ENCODE measurements at places on chromosomes 16 and 17.
A peak's percentile ranks its signal among the peaks of the same experiment; 100 is the strongest.

- DNase-seq = no peak
Measured at GRCh38 chr17:13729466-13730134, 127.9 kb upstream of the HS3ST3A1 start.

DNA sequence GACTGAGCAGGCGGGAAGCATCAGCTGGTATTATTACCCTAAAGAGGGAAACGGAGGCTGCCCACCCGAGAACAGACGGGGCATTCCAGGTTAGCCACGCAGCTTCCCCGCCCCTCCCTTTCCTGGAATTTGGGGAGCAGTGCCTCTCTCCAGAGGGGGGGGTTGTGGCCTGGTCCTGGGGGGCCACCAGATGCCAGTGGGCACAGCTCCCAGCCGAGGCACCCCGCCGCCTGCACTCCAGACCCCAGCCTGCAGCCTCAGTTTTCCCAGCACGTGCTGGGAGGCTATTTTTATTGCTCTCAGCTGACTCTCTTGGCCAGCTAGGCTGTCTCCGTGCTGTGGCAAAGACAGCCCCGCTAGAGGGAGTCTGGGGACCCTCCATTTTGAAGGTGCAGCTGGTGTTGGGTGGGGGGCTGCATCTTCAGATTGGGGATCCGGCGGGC lies 62.7 kb upstream of the GSE1 start:
- DNase-seq = no peak

GRCh38 chr17:2158396-2158780 lies 103.5 kb downstream of the HIC1 start:
- DNase-seq = no peak

DNA sequence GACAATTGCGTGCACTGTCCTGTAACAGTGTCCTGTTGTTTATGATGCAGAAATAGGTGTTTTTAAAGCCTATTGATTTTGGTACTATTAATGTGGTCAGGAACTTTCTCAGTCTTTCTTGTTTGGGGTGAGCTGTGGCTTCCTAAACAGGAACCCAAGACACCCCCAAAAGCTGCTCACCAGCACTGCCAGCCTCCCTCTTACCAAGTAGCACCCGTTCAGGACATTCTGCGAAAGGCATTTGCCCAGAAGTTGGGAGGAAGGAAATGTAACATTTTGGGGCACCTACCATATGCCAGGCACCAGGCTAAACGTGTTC lies 21.6 kb upstream of the STH start:
- DNase-seq = no peak

- DNase-seq = peak; percentile 96
Measured at GRCh38 chr17:996554-997344, at the start of gene TIMM22. TIMM22 (plus strand) TSS chr17:997129; CDS start chr17:997143, 14 bp downstream.

DNA sequence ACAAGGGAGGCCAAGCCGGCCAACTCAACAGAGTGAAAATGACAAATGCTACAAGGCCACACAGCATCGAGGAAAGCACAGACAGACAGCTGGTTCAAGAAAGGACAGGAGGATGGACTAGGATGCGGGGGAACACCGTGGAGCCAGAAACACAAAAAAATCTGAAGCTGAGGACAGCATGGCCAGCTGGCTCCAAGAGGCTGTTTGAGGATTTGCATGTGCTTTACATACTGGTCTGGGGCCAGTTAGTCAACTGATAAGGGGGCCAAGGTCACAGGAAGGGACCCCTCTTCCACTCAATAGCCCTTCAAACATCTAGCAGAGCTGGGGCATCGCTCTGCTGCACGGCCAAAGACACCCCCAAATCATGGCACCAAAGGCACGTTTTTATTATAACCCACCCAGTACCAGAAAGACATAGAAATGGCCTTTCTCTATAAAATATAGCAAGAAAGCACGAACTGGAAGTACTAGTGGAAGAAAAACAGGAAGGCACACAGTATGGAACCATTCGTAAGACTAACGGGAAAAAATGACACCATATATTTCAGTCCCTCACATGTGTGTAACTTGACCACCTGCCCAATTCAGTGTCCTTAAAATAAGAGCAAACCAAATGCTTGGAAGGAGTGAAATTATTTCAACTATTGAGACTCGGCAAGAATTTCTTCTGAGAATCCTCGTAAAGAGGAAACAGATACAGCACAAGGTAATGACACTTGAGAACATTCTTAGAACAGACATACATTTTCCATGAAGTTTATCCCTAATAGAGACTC lies 7.8 kb upstream of the SRL start:
- DNase-seq = no peak

- DNase-seq = no peak
Measured at GRCh38 chr17:20968913-20969616, 73.7 kb downstream of the USP22 start.

GRCh38 chr16:50596762-50597450 lies 48.7 kb downstream of the NKD1 start:
- DNase-seq = peak; percentile 30

- DNase-seq = peak; percentile 44
Measured at GRCh38 chr17:75478508-75478907, 22.1 kb downstream of the TMEM94 start.

- no peak for DNase-seq
Measured at GRCh38 chr16:49969091-49970030, 55.7 kb upstream of the CNEP1R1 start.

- peak; percentile 59 for DNase-seq
Measured at GRCh38 chr17:57548421-57549410, 196.4 kb downstream of the CCDC182 start.

- peak; percentile 54 for DNase-seq
Measured at GRCh38 chr17:82384051-82384729, 12.6 kb downstream of the UTS2R start.

DNA sequence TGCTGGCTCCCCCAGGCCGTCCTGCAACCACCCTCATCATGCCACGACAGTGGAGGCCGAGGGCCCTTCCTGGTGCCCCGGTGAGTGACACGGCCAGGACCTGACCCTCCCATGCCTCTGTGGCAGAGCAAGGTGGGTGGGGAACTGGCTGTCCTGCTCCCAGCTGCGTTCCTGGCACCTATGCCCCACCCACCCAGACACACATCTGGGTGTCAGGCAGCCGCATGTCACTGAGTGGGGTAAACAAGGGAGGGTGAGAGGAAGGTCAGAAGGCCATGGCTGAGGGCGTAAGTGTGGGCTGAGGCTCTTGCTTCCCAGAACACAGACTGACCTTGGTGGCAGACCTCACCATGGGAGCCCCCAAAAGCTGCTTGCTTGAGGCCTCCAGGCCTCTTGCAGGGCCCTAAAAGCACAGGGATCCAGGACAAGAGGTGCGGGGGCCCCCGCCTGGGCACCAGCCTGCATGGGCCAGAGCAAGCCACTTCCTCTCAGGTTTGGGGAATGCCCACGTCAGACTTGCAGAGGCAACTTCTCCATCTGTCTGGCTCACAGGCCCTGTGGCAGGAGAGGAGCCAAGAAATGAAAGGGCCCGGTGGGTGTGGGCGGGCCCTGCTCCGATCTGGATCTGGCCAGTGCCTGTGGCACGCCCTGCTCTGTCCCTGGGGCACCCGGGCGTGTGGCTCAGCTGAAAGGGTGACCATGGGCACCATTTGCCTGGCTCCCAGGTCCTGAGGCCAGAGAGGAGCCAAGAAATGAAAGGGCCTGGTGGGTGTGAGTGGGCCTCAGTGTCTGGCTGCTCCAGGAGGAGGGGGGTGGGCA lies 3.9 kb upstream of the CCDC57 start:
- peak; percentile 92 for DNase-seq
